ENCODE measurements at places on chromosomes 11 and 22.

GRCh38 chr11:76320929-76321328 is 60.0 kb downstream of the THAP12 start:
- DNase-seq: no peak

GRCh38 chr11:19953909-19954308 is 206.4 kb downstream of the DBX1 start:
- peak; percentile 22 for DNase-seq

GRCh38 chr11:98099371-98099770 is 921.4 kb upstream of the CNTN5 start:
- DNase-seq: no peak

DNA sequence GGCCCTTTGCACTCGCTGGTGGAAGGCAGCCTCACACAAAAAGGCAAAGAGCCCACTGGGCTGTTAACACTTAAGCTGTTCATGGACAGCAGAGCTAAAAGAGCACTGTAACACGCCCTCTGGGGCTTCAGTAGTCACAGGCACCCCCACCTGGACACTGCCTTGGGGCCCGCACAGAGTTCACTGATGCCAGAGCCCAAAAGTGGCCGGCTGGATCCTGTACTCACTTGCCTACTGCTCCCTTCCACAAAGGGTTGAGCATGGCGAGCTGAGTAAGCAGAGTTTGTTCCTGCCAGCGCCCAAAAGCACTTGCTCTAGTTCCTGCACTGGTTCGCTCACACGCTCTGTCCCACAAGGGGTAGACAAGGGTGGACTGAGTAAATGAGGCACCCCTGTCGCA is 78.8 kb downstream of the RELT start:
- peak; percentile 14 for DNase-seq

DNA sequence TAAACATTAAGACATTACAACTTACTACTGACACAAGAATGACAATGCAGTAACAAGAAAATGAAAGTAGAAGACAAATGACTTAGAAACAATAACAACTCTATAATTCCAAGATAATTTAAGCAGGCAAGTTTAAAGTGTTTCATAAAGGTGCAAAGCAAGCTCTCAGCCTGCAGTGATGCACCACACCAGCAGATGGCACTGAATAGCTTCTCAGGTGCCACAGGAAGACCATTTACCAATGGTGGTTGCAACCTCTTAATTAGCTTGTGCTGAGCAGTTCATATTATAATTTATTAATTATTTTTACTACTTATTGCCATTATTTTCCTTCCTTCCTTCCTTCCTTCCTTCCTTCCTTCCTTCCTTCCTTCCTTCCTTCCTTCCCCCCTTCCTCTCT is 60.6 kb downstream of the NXPE2 start:
- DNase-seq: peak; percentile 2

GRCh38 chr11:124276081-124276480 is 19.9 kb downstream of the OR8G5 start:
- no peak for DNase-seq

DNA sequence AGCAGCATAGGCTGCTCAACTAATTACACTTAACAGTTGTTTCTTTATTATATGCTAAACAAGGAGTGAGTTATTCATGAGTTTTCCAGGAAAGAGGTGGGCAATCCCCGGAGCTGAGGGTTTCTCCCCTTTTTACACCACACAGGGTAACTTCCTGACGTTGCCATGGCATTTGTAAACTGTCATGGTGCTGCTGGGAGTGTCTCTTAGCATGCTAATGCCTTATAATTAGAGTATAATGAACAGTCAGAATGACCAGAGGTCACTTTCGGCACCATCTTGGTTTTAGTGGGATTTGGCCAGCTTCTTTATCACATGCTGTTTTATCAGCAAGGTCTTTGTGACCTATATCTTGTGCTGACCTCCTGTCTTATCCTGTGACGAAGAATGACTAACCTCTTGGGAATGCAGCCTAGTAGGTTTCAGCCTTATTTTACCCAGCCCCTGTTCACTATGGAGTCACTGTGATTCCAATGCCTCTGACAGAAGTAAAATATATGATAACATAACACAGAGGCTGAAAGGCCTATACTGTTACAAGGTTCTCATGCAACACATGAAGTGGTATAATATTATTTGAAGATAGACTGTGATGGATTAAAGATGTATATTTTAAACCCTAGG is 41.3 kb upstream of the RDX start:
- DNase-seq: no peak

DNA sequence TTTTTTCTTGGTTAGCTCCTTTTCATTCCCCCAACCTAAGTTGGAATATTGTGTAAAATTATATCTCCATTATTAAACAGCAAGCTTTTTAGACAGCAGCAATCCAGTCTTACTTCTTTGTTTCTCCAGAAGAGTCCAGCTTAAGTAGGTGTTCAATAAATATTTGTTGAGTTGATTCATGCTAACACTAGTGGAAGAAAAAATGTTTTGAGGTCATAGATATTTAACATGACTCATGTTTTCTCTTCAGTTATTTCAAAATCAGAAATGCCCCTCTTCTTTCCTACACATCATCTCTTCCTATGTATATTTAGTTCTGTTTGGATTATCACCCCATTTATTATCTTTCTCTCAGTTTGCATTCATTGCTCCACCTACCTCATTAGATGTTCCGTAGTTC is 20.3 kb downstream of the CCDC83 start:
- no peak for DNase-seq

GRCh38 chr11:85685820-85686459 is at the start of gene CCDC89:
Gene CCDC89, minus strand, starts transcription at chr11:85686195. Its CDS starts 65 bp downstream, at chr11:85686130.
- peak; percentile 64 for DNase-seq

DNA sequence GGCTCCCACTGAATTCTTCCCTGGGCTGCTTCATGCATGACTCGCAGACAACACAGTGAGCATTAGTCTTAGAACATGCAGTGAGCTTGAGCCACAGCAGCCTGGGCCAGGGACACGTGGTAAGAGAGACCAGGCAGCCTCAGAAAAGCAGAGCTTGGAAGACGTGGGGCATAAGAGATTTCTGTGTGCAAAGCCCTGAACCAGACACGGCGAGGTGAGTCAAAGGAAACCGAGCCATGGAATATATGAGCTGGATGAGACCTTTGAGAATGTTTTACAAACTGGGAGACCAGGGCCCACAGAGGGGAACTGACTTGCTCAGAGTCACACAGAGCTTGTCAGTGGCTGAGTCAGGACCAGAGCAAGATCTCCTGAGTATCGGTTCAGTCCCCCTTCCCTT is 8.5 kb upstream of the FXYD6 start:
- no peak for DNase-seq

DNA sequence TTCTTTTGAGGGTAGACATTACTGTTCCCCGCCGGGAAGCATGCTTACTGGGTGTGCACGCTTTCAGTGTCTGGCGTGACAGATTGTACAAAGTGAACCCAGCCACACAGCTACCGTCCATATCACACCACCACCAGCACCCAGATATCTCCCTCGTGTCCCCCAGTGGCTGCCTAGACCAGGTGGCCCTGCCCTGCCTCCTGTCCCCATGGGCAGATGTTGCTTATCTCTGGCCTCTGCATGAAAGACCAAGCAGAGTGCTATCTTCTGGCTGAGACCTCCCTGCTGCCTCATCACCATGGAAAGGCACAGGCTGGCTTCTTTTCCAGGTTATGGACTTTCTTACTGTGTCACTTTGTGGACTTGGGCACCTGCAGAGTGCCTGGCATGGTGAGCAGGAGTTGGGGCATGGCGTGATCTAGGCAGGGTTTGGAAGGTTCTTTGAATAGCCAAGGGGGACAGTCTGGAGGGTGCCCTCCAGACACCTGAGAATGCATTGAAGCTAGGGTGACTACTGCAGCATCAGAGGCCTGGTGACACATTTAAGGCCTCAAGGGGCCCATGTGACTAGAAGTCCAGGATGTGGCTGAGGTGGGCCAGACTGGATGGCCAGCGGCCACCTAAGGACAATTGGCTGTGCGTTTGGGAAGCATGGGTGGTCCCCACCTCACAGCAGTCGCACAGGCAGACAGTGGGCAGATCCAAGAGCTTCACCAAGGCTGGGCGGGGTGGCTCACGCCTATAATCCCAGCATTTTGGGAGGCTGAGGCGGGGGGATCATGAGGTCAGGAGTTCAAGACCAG is 4.7 kb downstream of the TANGO2 start:
- DNase-seq: no peak

GRCh38 chr11:87198266-87198881 is 160.6 kb downstream of the TMEM135 start:
- no peak for DNase-seq

GRCh38 chr22:44454113-44454769 is 43.8 kb downstream of the RTL6 start:
- no peak for DNase-seq

DNA sequence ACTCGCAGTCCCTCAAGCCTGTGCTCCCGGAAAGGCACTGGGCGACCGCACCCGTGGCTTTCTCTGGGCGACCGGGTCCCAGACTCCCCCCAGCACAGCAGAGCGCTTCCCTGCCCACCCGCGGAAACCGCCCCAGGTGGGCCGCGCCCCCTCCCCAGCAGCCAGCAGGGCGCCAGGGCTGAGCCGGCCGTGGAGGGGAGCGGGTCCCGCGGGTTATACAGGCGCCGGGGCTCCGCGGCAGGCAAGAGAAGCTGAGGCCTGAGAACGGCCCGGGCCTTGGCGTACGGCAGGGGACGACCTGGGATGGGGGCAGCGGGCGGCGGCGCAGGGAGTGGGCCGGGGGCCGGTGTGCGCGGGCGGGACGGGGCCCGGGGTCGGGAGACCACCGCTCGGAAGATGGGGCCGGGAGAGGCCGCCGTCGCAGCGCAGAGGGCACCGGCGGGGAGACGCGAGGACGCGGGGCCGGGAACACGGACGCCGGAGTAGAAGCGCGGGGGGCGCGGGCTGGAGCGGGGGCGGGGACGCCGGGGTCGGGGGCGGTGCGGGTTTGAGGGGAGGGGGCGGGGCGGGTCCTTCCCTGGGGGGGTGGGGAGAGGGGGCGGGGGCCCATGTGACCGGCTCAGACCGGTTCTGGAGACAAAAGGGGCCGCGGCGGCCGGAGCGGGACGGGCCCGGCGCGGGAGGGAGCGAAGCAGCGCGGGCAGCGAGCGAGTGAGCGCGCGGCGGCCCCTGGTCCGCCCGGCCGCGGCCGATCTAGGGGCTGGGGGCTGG is at the start of gene MDK:
Gene MDK (plus strand): TSS at position 622 of the 771 bp plus-strand sequence. CDS start 389 bp downstream, outside the sequence.
- no peak for DNase-seq

- DNase-seq: peak; percentile 81
Observed at GRCh38 chr11:134360050-134360835, 28.5 kb downstream of the GLB1L2 start.

DNA sequence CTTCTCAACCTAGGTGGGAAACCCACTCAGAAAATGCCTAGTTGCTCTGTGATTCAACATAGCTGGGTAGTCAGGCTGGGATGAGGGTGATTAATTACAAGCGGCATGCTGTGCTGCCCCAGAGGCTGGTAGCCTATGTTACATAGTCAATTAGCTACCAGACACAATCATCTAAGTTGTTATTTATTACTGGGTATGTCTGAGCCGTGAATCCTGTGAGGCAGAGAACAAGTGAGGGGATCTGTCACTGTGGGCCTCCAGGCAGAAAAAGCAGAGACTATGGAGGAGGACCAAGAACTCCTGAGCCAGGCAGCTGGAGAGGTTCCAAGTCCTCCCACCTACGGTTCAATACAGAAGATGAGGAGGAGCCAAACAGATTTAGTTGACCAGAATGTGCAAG is 186.6 kb upstream of the BDNF start:
- DNase-seq: no peak

DNA sequence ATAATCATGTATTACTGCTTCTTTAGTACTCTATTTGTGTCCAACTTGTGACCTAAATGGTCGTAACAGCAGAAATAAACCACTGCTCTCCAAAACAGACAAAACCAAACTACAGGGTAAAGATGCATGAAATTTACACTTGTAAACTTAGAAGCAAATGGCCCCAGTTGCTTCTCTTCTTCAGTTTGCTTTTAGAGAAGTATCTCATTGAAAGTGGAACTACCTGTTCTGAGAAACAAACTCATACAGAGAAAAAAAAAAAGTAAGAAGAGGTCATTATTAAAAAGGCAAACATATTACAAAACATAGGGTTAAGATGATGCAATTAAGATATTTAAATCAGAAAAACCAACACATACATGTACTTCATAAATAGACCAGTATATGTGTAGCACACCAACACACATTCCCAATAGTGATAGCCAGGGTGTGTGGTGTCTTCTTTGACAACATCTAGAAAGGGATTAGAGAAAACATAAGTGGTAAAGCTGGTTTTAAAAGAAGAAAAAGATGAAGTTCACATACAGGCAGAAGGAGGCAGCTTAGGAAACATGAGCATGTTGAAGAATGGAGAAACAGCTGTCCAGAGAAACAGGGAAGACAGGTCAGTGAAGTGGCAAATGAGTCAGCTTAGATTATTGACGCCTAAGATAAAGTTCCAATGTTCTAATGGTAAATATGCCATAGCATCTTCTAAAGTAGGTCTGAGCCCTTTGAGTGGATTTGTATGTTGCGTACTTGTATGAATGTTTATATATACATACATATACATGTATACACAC is 844.7 kb upstream of the CCDC90B start:
- no peak for DNase-seq

GRCh38 chr22:43320943-43321900 is 21.9 kb downstream of the SCUBE1 start:
- DNase-seq: no peak

GRCh38 chr11:122617926-122618325 is 37.6 kb upstream of the UBASH3B start:
- DNase-seq: no peak

GRCh38 chr11:72662036-72662435 is 12.2 kb downstream of the PDE2A start:
- DNase-seq: no peak

DNA sequence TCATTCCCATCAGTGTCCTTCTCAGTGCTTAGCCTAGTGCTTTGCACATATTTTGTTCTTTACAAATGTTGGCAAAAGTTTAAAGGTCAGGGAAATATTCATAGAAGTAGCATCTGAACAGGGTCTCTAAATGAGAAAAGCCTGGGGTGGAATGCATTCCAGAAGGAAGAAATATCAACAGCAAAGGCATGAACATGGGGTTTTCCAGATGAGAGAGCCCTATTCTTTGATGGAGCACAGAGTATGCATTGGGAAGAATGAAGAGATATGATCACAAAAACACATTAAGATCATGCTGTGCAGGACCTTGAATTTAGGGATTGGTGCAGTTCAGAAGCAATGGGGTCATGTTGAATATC is 140.2 kb downstream of the SNX19 start:
- no peak for DNase-seq

GRCh38 chr22:42966497-42966896 is 48.5 kb downstream of the PACSIN2 start:
- no peak for DNase-seq

GRCh38 chr11:78841456-78842060 is 266.9 kb upstream of the NARS2 start:
- DNase-seq: no peak

DNA sequence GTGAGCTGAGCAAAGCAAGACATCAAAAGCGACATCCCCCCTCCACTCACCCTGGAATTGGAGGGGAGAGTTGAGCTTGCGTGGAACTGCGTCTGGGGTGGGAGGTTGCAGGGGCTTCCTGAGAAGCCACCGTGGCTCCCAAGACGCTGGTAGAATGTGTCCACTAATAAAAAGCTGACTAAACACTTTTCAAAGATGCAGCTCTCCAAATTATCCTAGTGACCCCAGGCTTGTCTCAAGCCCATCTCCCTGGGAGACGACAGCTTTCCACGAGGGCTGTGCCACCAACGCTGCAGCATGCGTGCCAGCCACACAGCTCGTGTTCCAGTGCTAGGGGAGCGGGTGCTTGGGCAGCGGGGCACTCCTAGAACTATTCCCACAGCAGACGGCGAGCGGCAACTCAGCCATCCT is 6.3 kb upstream of the GAL start:
- DNase-seq: no peak
